ENCODE measurements at places on chromosomes 3 and 15.

DNA sequence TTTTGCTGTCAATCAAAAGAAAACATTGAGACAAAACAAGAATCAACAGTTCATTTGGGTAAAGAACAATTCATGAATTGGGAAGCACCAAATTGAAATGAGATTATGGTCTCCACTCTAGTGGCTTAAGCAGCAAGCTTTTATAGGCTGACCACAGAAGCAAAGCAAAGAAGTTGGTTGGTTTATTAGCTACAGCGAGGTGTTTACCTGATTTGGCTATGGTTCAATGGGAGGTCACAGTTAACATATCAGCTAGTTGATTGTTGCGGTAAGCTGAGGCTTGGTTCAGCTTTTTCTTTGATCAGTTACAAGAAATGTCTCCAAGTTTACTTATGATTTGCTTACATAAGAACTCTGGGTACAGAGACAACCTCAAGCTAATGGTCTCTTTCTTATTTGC is 640.5 kb upstream of the GOLIM4 start:
- DNase-seq: no peak

DNA sequence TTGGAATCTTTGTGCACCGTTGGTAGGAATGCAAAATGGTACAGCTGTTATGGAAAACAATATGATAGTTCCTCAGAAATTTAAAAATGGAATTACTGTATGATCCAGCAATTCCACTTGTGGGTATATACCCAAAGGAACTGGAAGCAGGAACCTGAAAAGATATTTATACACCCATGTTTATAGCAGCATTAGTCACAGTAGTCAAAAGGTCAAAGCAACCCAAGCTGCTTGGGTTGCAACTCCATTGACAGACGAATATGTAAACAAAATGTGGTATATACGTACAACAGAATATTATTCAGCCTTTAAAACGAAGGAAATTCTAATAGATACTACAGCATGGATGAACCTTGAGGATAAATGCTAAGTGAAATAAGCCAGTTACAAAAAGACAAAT is 35.0 kb upstream of the CAPN3 start:
- no peak for DNase-seq

DNA sequence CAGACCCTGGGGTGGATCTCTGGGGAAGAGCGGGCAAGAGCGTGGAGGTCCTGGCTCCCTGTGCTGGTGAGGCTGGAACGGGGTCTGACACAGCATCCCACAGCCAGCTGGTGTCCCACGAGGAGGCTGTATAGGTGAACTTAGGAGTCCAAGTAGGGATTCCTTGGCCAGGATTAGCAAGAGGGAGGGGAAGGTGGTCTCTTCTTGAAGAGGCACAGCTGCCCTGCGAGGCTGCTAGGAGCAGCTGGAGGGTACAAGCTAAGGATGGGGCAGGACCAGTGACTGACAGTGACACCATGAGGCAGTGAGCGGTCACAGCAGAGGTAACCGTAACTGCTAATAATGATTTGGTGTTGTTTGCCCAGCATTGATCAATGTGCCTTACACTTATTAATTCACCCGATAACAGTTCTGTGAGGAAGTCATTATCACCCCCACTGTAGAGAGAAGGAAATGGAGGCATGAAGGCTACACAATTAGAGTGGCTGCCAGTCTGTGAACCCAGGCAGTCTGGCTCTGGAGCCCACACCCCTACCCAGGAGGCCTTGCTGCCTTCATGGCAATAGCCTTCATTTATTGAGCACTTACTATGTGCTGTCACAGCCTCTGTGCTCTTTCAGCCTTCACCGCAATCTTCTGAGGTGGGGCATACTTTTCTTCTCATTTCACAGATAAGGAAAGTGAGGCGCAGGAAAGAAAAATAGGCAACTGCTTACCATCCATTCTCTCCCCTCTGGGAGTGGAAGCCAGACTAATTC is 59.4 kb downstream of the TMEM44 start:
- DNase-seq: no peak

DNA sequence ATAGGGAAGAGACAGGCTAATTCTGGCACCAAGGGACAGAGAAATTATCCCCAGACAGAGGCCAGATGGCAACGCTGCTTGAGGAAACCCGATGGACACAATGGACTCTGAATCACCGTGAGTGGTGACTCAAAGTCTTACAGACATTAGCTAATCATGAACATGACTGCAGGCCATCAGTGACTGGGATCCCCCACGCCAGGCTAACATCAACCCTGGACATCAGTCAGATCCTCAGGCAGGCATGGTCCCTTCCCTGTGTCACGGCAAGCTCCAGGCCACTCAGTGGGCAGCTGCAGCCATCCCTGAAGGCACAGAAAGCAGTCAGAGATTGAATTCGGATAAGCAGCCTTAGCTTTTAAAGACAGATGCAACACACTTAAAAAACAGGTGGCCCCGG is 23.8 kb upstream of the OXTR start:
- DNase-seq: no peak

- no peak for DNase-seq
Observed at GRCh38 chr3:13530241-13531009, 18.5 kb upstream of the FBLN2 start.

GRCh38 chr15:42549032-42549491 is 424 bp downstream of the HAUS2 start:
- no peak for DNase-seq

- no peak for DNase-seq
Observed at GRCh38 chr3:124628863-124629262, 101.4 kb upstream of the UMPS start.

GRCh38 chr3:4853749-4854140 is 125.5 kb upstream of the BHLHE40 start:
- DNase-seq: no peak

DNA sequence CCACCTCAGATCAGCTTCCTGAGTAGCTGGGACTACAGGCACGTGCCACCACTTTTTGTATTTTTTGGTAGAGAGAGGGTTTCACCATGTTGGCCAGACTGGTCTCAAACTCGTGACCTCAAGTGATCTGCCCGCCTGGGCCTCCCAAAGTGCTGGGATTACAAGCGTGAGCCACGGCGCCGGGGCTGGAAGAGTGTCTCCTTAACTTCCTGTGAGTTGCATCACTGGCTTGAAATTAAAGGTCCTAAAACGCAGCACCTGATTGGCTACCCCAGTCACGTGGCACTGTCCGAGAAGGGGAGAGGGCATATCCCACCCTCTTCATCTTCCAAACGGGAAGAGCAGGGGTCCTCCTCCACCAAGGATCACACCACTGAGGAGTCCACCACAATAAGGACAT is 5.5 kb upstream of the FAM174B start:
- DNase-seq: no peak

- DNase-seq: no peak
Observed at GRCh38 chr3:41148901-41149300, 50.4 kb upstream of the CTNNB1 start.

DNA sequence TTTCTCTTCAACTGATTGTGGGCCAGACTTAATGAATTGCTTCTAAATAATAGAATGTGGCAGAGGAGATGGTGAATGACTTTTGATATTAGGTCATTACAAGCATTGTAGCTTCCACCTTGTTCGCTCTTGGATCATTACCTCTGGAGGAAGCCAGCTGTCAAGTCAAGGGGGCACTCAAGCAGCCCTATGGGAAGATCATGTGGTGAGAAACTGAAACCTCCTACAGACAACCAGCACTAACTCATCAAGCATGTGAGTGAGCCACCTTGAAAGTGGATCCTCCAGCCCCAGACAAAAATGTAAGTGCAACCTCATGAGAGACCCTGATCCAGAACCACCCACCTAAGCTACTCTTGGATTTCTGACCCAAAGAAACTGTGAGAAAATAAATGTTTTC is 109.8 kb upstream of the TBC1D5 start:
- no peak for DNase-seq

- DNase-seq: no peak
Observed at GRCh38 chr3:185332026-185332735, 30.8 kb upstream of the MAP3K13 start.

GRCh38 chr3:83524901-83525300 is 1433.9 kb upstream of the CADM2 start:
- no peak for DNase-seq

GRCh38 chr15:83504365-83504764 is 57.2 kb downstream of the SH3GL3 start:
- DNase-seq: no peak

GRCh38 chr3:32383136-32383711 is 8.4 kb upstream of the CMTM7 start:
- DNase-seq: no peak

DNA sequence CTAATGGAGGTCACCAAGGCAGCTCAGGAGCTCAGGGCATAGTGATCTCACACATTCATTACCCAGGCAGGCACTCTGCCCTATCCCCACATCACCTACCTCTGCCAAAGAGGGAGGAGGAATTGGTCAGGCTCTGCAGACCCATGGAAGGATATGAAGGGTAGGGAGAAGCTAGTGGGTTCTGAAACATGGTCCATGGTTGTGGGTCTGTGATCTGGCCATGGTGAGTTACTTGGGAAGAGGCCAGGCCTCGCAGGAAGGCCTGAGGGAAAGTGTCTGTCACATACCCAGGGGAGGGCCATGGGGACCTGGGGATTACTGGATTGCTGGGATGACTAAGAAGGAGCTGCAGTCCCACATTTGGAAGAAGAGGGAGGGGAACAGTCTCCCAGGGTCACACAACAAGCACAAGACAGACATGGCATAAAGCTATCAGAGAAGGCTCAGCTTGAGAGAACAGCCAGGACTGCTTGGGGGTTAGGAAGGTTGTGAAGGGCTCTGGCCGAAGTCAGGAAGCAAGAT is 1.4 kb upstream of the PRSS50 start:
- DNase-seq: no peak

DNA sequence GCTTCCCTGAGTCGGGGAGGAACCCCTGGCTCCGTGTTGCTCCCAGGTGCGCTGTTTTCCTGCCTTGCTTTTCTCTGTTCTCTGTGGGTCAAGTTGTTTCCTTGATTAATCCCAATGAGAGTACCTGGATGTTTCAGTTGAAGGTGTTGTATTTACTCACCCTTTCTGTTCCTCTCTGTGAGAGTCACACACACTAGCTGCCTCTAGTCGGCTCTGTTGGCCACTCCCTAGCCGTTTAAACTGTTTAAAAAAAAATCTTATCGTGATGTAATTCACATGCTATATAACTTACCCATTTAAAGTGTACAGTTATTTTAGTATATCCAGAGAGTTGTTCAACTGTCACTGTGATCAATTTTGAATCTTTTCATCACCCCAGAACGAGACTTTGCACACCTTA is 74.0 kb downstream of the AKAP13 start:
- DNase-seq: no peak

DNA sequence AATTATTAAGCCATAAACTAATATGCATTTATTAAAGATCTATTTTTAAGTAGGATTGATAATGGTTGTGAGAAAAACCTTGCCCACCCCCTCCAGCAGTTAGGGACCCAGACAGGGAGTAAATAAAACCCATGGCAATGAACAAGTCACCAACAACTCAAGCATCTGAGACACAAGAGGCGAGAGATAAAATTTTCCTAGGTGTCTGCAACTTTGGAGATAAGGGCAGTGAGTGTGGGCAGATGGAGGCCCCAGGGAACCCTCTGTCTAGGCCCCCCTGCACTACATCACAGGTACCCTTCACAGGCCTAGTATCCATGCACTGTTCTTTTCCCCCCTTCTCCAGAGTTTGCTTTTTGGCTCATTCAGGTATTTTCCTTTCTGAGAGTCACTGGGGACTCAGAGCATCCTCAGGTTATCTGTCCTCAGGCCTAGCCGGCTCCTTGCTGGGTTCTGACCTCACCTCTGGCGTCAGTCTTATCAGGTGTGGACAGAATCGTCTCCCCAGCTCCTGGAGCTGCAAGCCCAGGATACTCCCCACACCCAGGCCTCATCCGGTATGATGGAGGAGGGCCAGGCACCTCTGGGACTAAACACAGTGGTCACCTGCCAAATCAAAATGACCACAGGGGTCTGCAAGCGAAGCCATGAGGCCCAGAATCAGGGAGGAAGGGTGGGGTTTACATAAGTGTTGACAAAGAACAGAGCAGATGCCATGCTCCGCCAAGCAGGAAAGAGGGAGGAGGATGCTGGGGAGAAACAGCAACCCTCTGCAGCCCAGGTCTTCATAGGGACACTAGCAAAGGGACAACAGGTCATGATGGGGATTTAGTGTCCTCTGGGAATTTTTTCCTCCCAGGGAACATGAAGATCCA is 50.4 kb downstream of the CCNL1 start:
- DNase-seq: no peak

GRCh38 chr15:39433376-39433775 is 147.5 kb upstream of the THBS1 start:
- no peak for DNase-seq

GRCh38 chr3:29171043-29171990 is 109.6 kb upstream of the RBMS3 start:
- no peak for DNase-seq

DNA sequence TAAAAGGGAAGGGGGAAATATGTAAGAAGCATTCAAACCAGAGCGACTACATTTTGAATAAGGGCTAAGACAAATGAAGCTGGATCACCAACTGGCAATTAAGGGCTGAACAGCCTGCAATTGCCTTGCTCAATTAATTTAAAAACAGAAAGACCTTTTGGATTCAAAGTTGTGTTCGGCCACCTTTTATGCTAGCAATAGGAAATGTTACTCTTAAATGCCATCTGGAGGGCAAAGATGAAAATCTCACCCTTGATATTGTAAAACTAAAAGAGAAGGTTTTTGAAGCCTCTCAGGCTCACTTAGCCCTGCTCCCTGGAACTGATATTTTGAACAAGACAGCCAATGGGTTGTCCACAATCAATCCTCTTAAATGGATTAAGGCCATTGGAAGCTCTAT is 44.2 kb downstream of the ACAD9 start:
- DNase-seq: no peak

- DNase-seq: no peak
Observed at GRCh38 chr3:71393093-71393492, 190.4 kb downstream of the FOXP1 start.

DNA sequence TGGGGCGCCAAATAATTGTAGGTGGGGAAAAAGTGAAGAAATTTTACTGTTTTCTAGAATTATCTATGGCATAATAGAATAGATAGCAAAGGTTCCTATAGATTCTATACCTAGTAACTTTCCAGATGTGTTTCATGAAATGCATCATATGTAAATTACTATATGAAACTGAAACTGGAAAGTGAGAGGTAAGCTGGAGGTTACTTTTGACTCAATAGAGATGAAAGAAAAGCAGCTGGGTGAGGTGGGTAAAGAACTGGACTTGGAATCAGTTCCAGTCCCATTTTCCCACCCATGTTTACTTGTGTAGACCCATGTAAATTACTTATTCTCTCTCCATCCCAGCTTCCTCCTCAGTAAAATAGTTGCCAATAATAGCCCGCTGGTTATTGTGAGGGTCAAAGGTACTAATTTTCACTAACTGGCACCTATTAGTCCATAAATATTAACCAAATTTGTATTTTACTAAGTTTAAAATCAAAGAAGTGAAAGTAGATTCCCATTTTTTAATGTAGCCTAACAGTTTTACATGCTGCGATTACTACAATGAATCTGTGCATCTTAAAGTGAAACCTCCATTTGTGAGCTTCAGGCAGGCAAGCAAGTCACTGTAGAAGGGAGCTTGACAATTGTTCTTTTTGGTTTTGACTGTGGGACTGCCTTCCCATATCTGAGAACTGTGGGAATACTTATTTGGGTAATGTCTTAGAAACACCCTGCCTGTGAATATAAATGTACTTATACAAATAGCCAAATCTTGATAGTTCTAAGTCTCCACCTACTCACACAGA is 312.1 kb downstream of the SLC9A9 start:
- no peak for DNase-seq

GRCh38 chr15:59148153-59148833 is 43.3 kb downstream of the CCNB2 start:
- DNase-seq: no peak

- DNase-seq: no peak
Observed at GRCh38 chr3:82011336-82011735, 249.9 kb upstream of the GBE1 start.

GRCh38 chr3:39097716-39098472 is 9.5 kb downstream of the GORASP1 start:
- DNase-seq: no peak
